ENCODE measurements at places on chromosomes 5 and 9.

DNA sequence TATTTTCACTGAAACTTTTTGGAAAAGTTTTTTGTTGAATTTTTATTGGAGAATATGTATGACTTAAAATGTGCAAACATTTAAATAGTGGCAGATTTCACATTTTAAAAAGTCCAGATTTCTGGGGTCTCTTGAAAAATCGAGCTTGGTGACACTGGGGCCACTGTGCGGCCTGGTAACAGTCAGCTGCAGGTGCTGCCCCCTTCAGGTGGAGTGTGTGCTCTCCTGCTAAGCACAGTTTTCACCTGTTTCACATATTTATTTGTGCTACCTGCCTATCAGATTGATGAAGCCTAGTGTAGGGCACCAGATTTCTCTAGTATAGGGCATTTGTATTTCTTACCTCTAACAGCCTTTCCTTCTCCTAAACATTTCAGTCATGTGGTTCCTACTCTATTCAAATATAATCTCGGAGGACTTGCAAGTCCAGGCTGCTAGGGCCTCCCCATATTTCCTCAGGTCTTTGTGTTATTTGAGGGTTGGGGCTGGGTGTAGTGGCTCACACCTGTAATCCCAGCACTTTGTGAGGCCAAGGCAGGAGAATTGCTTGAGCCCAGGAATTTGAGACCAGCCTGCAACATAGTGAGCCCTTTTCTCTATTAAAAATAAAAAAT, 95.8 kb upstream of the KLF9 start:
- no peak for DNase-seq

- DNase-seq, result no peak
These were observed 159.7 kb upstream of the SEMA6A start for GRCh38 chr5:116733991-116734975.

- no peak for DNase-seq
These were observed 2369.4 kb downstream of the MAT2B start for GRCh38 chr5:165874851-165875250.

DNA sequence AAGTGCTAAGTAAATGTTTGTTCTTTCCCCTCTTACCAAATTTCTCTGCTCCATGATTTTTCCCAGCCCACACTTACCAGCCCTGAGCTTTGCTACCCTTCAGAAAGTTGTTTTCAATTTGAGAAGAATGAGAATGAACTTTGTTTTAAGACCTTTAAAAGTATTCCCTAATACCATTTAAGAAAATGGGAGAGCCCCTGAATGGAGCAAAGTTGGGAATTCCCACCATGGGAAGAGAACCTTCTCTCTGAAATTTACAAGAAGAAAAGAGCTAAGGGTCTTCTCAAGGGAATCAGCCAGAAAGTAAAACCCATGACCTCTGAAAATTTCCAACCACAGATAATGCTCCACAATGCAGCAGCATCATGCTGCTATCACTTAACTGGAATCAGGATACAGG, 17.7 kb downstream of the ZNF366 start:
- DNase-seq, result no peak

DNA sequence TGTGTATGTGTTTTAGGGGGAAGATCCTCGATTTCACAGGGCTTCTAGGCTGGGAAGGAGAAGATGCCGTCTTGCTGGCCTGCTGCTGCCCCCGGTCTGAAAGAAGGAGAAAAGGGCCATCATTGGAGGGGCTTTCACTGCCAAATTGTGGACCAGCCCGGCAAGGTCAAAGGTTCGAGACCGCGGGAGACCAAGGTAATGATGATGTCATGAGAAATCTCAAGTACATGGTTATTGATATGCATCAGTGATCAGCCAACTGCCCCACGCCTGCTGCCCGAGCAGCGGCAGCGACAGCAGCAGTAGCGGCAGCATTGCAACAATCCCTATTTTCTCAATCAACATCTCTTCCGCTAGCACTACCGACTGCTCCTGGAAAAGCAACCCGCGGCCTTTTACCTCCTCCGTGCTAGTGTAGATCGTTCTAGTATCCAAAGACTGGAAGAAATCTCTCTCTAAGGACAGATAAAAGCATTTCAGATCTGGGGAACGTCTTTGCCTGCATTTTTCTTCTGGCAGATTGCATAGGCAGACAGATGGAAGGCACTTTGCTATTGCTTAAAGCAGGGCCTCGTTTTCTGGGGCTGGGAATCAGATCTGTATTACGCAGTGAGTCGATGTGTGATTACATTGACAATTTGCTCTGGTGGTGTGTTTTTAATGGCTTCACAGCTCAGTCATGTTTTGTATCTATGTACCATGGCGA, 215.3 kb downstream of the MEF2C start:
- no peak for DNase-seq

DNA sequence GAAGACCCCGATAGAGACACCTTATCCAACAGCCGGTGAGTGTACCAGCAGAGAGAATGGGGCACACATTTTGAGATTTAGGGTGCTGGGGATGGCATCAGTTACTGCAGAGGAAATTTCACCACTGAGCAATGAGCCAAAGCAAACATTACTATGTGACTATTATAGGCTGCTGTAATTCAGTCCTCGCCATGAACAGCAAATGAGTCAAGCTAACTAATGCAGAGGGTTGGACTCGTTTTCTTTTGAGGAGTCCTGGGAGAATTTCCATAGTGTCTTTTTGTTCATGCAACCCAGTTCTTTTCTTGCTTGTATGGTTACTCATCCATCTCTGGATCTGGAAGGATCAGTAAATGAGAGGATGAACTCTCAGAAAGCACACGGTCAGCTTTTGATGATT, 323.8 kb downstream of the PSAT1 start:
- no peak for DNase-seq

GRCh38 chr9:83070261-83070660, 7.3 kb upstream of the RASEF start:
- DNase-seq, result no peak

DNA sequence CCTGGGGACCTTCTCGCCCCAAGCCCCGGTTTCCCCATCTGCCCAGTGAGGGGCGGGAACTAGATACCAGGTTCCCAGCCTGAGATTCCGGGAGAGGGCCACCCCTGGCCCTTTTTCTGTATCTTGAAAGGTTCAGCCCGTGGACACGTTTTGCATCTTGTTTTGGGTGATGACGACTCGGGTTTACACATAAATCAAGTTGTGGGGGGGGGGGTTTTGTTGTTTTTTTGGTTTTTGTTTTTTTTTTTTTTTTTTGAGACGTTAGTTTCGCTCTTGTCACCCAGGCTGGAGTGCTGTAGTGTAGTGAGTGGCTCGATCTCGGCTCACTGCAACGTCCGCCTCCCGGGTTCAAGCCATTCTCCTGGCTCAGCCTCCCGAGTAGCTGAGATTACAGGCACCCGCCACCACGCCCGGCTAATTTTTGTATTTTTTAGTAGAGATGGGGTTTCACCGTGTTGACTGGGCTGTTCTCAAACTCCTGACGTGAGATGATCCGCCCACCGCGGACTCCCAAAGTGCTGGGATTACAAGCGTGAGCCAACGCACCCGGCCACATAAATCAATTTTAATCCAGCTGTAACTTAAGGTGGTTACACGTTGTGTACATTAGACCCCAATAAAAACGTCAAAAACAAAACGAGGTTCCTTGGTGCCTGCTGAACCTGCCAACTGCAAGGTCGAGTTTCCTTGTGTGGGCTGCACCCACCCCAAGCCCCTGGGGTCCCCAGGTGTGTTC, 1.1 kb upstream of the BRD3 start:
- no peak for DNase-seq

DNA sequence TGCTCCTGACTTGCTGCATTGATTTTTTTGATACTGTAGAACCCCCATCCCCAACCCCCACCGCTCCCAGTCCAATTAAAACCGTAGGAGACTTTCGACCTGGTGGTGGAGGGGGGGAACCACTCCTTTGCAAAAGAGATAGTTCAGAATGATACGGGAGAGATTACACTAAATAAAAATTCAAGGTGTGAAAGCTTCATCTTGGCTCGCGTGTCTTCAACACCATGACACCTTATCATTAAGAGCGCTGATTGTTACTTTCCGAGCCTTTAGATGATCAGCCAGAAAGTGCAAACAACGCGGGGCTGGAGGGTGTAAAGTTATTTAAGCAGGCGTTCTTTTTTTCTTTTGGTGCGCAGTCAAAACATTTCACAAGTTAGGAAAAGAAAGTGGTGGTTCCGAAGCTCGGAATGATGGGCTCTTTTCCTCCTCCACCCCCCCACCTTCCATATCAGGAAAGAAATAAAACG, 1.3 kb upstream of the ZNF462 start:
- DNase-seq, result no peak

DNA sequence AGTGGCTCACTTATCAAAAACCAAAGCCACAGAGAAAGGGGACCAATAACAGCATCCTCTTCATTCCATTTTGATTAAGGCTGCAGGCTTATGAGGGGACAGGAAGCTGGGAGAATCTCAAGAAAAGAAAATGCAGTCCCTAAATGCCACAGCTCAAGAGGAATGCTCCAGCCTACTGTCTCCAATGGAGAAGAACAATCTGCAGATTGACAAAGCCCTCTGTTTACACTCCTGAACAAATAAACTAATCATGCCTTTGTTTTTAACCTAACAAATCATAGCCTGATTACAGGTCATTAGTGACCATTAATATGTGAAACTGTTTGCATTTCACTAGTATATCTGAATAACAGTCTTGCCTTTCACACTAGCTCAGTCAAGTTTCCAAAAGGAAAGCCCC, 26.5 kb downstream of the PPP2R2B start:
- DNase-seq, result no peak
